Cerebellar nuclear complex (tissue), 1 donor: ENCODE measurements at places on chromosomes 1 and 21.

- no peak for DNase-seq
Observed at GRCh38 chr1:41626616-41627375, 142.3 kb upstream of the EDN2 start.

GRCh38 chr1:180562640-180563025 is 3.9 kb downstream of the OVAAL start:
- DNase-seq, result no peak

- no peak for DNase-seq
Observed at GRCh38 chr1:11182884-11183283, 6.3 kb upstream of the ANGPTL7 start.

GRCh38 chr1:201970334-201971159 is 11.9 kb upstream of the RNPEP start:
- no peak for DNase-seq

GRCh38 chr1:183654706-183655105 is 1.6 kb upstream of the APOBEC4 start:
- DNase-seq, result no peak

DNA sequence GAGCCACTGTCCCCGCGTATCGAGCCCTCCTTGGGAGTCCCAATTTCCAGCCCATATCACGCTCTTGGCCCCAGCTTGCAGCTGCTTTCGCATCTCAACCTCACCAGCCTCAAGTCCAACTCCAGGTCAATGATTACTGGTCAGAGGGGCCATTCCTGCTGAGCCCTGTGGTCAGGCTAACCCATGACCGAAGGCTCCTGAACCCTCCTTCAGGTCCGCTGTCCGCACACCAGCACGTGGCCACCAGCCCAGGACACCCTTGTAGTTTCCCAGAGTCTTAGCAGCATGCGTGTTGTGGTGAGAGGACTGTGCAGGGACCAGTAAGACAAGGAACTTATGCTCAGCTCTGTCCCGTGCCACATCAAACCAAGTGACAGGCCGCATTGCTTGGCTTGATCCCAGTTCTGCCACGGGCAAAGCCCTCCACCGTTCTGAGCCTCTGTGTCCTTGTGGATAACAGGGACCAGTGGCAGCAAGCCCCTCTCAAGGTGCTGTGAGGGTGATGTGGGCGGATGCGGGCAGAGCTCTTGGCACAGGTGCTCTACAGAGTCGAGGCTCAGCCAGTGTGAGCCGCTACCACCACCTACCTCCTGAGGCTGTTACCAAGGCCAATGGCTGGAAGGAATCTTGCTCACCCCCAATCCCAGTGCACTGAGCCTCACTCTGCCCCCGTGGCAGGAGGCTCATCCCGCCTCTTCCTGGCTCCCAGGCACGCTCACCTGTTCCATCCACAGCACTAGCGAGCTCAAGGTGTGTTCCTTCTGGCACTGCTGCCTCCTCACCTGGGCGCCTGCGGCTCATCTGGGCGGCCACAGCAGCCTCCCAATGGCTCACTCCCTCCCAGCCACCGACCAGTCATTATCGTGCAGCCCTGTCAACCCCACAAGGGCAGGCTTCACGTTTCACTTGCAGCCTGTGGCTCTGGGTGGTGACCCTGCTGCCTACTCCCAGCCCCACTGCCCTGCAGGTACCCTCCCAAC is 20.4 kb downstream of the KRTAP10-1 start:
- no peak for DNase-seq

DNA sequence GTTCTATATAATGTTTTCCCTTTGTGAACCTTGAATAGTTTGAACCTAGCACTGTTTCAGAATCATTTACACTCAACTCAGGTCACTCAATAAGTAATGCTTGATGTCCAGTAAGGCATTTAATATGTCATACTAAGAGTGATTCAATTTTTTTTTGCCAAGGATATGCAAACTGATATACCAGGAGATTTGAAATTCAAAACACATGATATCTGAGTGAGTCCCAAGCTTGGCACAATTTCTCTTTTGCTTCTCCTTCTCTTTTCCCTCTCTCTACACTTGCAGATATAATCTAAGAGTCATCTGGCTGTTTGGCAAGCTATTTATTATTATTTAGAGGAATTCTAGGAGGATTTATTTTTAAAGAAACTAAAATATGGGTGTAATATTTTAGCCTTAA is 61.6 kb upstream of the SPAG17 start:
- no peak for DNase-seq
